NCI-H187 treated with DMSO at 0.1 percent for 48 hours (cell line): ENCODE measurements at places on chromosomes 3 and 15.

DNA sequence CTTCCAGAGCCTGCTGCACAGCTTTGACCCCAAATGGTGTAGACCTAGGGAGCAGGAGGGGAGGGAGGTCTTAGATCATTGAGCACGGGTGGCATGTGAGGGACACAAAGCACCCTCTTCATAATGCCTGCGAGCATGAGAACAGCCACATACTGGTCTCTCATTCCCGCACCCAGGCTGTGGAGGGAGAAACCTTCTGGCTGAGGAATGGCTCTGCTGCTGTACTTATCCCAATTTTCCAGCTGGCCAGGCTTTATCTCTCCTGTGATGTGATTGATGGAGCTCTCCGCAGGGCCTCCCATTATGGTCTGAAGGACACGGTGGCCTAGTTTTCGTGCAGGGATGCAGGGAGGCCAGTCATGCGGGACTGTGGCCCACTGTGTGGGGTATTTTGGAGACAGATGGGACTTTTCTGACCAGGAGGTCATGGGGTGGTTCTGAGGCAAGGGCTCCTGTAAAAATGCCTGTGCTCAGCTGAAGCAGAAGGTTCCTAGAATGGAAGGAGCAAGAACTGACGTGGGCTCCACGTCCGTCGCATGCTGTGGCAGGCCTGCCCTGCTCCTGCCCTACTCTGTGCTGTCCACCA lies 251.5 kb downstream of the PLCL2 start:
- DNase-seq = no peak

DNA sequence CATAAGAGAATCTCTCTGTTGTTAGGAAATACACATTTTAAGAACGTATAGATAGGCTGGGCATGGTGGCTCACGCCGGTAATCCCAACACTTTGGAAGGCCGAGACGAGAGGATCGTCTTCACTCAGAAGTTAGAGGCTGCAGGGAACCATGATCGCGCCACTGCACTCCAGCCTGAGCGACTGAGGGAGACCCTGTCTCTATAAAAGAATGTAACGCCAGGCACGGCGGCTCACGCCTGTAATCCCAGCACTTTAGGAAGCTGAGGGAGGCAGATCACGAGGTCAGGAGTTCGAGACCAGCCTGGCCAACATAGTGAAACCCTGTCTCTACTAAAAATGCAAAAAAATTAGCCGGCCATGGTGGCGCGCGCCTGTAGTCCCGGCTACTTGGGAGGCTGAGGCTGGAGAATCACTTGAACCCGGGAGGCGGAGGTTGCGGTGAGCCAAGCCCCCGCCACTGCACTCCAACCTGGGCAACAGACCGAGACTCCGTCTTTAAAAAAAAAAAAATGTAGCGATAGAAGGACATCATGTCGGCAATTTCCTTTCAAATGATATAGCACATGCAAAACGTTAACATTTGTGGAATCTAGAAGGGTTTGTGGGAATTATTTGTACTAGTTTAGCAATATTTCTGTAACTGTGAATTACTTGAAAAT lies 730 bp upstream of the RPL14 start:
- DNase-seq = no peak

- DNase-seq = no peak
Measured at GRCh38 chr3:66592016-66592761, 91.4 kb upstream of the LRIG1 start.

- DNase-seq = no peak
Measured at GRCh38 chr3:116863822-116864589, 154.4 kb downstream of the TUSC7 start.

GRCh38 chr3:53161820-53162671 lies 1.0 kb downstream of the PRKCD start:
- no peak for DNase-seq

DNA sequence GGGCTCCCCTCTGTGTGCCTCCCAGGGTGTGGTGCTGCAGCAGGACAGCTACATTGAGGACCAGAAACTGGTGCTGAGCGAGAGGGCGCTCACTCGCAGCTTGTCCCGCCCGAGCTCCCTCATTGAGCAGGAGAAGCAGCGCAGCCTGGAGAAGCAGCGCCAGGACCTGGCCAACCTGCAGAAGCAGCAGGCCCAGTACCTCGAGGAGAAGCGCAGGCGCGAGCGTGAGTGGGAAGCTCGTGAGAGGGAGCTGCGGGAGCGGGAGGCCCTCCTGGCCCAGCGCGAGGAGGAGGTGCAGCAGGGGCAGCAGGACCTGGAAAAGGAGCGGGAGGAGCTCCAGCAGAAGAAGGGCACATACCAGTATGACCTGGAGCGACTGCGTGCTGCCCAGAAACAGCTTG lies 53.7 kb downstream of the KLHL25 start:
- DNase-seq = no peak

GRCh38 chr3:170777564-170777926 lies 92.5 kb downstream of the RPL22L1 start:
- no peak for DNase-seq

DNA sequence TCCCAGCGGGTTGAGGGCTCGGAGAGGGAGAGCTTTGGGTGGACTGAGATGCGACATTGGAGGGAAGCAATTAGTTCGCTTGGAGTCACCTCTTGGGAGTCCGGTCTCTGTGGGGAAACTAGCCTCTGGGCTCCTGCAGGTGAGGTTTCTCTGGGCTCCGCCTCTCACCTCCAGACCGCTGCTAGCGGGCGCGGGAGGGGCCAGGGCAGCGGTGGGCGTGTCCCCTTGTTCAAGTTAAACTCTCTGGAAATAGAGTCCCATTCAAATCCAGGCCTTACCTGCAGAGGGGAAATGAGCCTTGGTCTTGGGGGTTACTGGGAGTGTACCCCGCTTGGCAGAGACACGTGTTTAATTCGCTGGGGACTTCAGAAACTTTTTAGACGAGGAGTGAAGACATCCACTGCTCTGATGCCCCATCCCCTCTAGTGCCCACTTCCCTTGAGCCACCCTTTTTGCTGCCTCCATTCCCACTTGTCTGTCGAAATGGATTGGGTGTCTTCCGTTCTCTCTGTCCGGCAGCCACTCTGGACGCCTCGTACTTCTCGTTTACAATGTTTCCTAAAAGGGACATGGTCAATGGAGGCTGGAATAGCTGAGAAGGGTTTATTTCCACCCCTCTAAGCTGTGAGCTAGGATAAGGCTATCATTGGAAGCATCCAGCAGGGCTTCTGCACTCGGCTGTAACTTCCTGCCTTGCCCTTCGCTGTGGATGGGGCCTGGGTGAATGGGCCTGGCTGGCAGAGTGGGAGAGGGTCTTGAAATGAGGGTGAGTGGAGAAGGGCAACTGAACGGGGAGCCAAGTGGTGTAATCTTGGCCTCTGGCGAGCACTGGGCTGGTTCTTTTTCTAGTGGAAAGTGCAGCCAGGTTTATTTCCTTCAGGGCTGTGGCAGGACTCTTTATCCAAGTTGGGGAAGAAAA lies 1.1 kb downstream of the MITF start:
- no peak for DNase-seq

DNA sequence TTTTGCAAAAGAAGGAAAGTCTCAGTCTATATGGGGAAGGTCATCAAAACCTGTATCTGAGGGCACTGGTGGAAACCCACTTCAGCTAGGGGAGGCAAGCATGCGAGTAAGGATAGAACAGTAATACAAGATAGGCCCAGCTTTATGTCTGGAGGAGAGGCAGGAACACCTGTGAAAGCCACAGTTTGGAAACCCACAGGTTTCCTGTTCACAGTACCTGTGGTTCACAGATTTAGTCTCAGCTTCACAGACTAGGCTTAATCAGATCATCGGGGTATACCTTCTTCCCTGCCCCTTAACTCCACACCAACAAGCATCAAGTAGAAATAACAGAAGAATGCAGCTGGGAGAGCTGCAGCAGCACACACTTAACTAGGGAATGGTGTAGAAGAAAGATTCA lies 36.2 kb downstream of the C2CD4B start:
- DNase-seq = no peak

DNA sequence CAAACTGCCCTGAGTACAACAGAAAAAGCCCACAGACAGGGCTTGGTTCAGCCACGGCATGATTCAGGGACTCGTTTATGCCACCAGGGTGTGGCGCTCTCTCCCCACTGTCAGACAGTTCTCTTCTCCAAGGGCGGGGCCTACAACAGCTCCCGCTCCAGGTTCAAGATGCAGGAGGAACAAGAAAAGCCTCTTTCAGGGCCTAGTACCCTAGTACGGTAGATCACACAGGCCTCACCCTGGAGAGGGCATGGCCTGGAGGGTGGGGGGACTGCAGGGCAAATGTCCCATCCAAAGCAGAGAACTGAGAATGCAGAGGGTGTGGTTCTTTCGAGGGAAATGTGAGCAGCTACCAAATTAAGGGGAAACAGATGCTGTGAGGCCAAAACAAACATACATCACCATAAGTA lies 12.0 kb downstream of the MESD start:
- no peak for DNase-seq

DNA sequence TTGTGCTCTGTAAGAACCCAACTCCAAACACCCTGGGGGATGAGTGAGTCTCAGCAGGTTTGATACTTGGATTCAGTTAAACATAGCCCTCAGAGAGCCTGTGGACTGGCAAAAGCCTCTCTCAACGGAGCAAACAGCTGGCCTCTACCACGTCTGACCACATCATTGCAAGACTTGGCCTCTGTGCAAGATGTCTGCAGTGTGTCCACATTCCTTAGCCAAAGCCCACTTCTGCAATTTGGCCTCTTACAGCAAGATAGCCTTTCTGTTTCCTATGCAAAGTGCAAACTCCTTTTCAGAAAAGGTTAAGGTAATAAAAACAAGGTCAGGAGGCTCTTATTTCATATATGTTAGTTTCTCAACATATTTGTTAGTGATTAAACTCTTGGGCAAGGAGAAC lies 27.9 kb downstream of the FBN1 start:
- no peak for DNase-seq

DNA sequence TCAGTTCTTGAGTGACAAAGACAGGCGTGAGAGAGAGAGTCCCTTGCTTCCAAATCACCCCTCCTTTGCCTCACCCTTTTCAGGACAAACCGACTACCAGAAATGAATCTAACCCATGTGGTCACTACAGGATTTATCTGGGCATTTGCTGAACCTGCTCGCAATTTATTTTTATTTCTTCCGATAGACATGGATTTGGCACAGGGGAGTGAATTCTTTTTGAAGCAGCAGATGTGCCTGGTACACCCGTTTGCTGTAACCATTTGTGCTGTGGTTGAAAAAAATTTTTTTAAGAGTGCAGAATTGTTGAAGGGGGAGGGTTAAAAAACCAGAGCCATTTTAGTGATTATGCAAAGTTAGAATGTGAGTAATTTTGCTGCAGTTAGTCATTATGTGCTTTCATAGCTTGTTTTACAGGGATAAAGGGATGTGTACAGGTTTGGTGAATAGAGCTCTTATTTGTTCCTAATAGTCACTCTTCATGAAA lies 442.0 kb downstream of the LPP start:
- no peak for DNase-seq

DNA sequence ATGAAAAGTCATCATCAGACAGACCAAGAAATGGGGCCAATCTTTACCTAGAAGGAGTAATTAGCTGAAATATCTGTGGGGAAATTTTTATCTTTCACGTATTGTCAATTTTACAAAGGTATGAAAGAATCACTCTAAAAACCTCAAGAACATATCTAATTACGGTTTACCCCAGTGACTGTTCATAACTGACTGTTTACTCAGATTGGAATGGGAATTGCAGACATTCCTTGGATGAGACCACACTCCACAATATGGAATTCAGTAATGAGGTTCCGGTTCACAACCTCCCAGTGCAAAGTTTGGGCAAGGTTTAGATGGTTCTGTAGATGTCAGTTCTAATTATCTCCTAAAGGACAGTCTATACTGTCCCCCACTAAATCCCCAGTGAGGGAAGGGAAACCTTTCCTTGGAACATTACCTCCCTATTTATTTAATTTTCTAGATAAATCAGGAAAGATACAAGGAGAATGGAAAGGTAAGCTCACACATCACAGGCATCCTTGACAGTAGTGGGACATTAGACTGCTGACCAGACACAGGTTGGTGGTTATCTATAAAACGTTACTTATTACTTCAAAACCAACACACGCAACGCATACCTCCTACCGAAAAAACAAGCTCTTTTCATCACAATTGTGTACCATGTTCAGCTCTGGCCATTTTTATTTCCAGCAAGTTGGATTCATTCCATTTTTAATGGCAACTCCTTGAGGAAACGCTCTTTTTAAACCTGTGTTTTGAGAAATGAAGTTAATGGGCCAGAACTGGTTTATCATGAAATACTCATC lies 129.9 kb downstream of the RORA start:
- no peak for DNase-seq
